ENCODE measurements at places on chromosomes 3 and 15.

DNA sequence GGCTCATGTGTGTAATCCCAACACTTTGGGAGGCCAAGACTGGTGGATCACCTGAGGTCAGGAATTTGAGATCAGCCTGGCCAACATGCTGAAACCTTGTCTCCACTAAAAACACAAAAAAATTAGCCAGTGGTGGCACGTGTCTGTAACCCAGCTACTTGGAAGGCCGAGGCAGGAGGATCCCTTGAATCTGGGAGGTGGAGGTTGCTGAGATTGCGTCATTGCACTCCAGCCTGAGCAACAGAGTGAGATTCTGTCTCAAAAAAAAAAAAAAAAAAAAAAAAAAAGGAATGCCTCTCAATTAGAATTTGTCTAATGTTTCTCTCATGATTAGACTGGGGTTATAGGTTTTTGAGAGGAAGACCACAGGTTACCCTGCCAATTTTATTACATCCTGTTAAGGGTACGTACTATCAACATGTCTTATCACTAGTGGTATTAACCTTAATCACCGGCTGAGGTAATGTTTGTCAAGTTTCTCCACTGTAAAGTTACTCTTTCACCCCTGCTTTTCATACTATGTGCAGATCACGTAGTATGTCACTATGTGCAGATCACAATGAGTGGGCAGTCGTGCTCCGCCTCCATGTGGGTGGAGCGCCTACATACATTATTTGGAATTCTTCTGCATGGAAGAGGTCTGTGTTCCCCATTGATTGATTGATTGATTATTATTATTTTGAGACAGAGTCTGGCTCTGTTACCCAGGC lies 6.2 kb upstream of the RPAP1 start:
- no peak for DNase-seq

GRCh38 chr15:48802867-48803266 lies 8.0 kb downstream of the CEP152 start:
- no peak for DNase-seq

GRCh38 chr3:186094696-186095425 lies 14.0 kb downstream of the ETV5 start:
- DNase-seq: no peak

DNA sequence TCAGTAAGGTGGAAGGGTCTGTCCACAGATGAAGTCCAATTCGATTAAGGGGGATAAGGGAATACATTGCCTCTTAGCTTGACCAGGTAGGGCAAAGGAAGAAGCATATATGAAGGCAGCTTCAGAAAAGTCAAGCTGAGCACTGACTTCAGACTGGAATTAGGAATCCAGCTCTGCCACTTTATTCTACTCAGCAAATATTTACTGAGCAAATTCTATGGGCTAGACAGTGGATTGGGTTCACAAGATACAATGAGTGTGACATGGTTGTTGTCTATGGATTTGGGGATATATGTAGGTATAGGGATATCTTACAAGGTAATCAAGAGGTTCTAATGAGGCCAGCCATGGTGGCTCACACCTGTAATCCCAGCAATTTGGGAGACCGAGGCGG lies 526 bp downstream of the ADIPOQ start:
- DNase-seq: no peak

GRCh38 chr3:100230710-100231109 lies 30.1 kb upstream of the TBC1D23 start:
- no peak for DNase-seq

DNA sequence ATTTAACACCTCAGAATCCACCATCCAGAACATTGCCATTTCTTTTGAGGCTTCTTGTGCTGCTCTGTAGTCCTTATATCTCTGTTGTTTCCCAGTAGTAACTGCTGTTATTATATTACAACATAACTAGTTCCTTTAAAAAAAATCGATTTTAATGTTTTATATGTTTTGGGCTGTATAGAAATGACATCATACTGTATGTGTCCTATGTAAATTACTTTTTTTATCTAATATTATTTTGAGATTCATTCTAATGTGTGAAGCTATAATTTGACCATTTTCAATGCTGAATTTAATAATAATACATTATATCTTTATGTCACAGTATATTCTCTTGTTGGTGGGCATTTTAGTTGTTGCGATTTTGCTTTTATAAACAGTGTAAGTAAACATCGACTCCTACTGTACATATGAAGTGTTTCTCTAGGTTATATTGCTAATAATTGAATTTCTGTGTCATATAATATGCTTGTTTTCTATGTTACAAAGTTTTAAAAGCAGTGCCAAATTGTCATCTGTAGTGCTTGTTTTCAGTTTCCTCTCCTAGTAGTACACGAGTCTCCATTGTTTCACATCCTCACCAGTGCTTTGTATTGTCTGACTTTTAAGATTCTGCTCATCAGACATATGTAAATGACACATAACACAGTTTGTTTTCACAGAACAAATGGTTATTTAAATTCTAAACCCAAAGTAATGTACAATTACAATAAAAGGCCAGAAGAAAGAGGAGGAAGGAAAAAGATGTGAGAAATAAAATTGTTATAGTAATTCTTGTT lies 172.0 kb upstream of the LRRFIP2 start:
- DNase-seq: no peak

DNA sequence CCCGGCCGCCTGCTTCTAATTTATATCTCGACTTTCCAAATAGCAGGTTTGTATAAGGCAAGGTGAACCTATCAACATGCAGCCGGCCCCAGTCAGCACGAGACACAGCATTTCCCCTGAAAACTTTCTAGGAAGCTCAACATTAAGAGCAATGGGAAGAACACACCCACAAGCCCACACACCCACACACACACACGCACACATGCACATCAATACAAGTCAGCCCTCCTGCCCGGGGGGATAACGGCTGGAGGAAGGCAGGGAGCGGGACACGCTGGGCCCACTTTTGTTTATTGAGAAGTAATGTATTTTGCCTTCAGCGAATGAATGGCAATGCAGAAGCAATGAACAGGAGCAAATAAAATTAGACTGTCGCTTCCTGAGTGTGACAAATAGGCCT lies 83.5 kb downstream of the PCSK6 start:
- no peak for DNase-seq

- no peak for DNase-seq
These were observed 2.8 kb upstream of the TOPAZ1 start for GRCh38 chr3:44238889-44239288.

DNA sequence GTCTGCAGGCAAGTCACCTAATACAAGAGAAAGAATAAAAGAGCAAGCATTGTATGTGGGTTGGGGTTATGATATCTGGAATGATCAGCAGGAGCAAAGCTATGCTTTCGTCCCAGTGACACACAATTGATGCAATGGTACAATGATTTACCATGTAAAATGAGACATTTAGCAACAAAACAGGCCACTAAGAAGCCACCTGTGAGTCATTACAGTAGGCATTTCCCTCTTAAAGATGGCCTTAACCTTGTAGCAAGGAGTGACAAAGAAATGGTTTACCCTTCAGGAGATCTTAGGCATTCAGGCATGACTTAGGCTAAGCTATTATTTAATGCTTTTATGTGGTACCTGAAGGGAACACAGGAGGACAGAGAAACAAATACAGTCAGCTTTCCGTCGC lies 373.3 kb upstream of the RBMS3 start:
- DNase-seq: no peak

- no peak for DNase-seq
These were observed 606.7 kb downstream of the PDCD6IP start for GRCh38 chr3:34405159-34405558.

- DNase-seq: no peak
These were observed 413.8 kb upstream of the CCDC54 start for GRCh38 chr3:106963442-106963841.

- DNase-seq: no peak
These were observed 37.7 kb upstream of the KLHL25 start for GRCh38 chr15:85832394-85832793.

DNA sequence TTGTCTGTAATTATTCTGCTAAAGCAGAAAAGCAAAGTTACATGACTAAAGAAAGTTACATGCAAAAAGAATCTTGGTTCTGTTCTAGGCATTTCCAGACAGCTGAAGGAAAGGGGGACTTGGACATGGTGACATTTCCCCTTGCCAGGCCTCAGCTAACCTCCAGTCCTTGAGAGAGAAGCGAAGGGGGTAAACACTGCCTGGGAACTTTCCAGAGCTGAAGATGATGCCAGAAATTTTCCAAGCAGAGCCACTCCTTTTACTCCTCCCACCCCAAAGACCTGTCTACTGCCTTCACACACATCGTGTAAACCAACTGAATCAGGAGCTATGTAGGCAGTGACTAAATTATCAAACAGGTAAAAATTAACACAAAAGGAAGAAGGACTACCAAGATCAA lies 5.4 kb downstream of the MEX3B start:
- DNase-seq: no peak

DNA sequence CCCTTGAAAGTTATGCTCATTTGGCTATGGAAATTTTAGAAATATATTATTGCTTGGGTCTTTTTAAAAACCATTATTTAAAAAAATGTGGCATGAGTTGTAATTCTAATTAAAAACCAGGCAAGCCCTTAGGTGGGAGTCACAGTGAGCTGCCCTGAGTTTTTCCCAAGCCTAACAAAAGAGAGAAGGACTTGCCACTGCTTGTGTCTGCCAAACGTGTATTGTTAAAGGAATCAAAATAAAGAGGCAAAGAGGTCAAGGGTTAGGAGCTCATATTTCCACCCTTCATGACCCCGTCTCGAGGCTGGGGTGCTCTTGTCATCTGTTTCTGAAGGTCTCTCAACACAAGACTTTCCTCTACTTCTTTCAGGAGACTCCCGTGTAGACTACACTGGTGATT lies 321.1 kb downstream of the ZIC1 start:
- no peak for DNase-seq

- no peak for DNase-seq
These were observed 48.5 kb downstream of the HERC2 start for GRCh38 chr15:28273468-28273867.

DNA sequence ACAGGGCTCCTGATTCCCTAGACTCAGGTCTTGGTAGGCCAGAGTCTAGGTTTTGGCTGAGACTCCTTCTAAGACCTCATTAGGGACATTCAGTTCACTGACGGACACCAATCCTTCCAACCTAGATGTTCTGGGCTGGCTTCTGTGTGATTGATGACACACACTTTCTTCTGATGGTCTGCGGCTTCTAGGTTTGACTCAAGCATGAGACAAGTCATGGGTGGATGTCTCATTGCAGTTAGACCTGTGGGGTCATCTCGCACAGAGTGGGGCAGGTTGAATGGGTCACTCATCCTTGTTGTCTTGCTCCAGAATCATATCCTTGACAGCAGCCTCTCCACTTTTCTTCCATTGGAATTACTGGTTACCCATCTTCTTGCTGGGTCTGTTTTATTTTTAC lies 35.8 kb downstream of the ARNT2 start:
- DNase-seq: no peak

GRCh38 chr3:148755570-148755969 lies 57.9 kb downstream of the AGTR1 start:
- no peak for DNase-seq

GRCh38 chr3:107581230-107581629 lies 58.5 kb downstream of the BBX start:
- DNase-seq: no peak

- DNase-seq: no peak
These were observed 324.9 kb upstream of the COL8A1 start for GRCh38 chr3:99313485-99313884.

GRCh38 chr15:27210176-27210575 lies 239.2 kb downstream of the GABRG3 start:
- DNase-seq: no peak

- no peak for DNase-seq
These were observed 3.2 kb upstream of the SENP2 start for GRCh38 chr3:185582871-185583270.

DNA sequence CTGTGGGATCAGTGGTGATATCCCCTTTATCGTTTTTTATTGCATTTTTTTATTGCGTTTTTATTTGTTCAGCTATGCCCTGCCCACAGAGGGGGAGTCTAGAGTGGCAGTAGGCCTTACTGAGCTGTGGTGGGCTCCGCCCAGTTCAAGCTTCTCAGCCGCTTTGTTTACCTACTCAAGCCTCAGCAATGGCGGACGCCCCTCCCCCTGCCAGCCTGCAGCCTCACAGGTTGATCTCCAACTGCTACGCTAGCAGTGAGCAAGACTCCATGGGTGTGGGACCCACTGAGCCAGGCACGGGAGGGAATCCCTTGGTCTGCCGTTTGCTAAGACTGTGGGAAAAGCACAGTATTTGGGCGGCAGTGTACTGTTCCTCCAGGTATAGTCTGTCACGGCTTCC lies 500.6 kb upstream of the MCTP2 start:
- no peak for DNase-seq

- no peak for DNase-seq
These were observed 162.3 kb downstream of the TUSC7 start for GRCh38 chr3:116871905-116872304.

- DNase-seq: no peak
These were observed 241.6 kb downstream of the KCNMB2 start for GRCh38 chr3:178777718-178778411.

GRCh38 chr3:71502066-71502625 lies 81.4 kb downstream of the FOXP1 start:
- DNase-seq: no peak

GRCh38 chr3:7309641-7310102 lies 448.8 kb downstream of the GRM7 start:
- DNase-seq: no peak

DNA sequence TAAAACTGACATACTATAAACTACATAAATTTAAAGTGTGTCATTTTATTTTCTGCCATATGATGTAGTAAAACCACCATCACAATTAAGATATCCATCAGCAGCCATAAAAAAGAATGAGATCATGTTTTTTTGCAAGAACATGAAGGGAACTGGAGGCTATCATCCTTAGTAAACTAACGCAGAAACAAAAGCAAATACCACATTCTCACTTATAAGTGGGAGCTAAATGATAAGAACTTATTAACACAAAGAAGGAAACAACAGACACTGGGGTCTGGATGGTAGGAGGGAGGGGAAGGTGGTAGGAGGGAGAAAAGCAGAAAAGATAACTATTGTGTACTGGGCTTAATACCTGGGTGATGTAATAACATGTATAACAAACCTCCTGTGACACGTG lies 24.6 kb downstream of the CCDC14 start:
- DNase-seq: no peak

- DNase-seq: no peak
These were observed 38.3 kb upstream of the IL12A start for GRCh38 chr3:159950156-159950898.

DNA sequence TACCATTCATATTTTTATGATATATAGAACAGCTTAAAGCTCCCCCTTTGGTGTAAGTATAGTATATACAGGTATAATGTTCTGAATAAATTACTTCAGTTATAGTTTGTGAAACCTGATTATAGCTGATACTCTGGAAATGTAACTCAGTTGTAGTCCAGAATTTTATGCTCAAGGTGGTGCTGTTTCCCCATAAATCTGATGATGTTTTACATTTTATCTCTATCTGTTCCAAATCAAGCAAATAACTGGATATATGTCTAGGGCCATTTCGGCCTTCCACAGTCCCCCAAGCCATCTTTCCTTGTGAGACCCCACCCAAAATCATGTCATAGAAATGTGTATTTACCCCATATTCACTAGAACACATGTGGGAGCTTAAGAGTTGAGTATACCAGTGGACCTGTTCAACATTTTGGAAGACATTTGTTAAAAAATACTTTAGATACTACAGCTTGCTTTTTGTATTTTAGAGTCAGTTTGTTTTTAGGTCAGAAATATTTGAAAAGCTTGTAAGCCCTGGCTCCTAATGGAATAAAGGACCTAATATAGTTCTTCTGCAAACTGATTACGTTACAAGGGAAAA lies 107.1 kb downstream of the ATG7 start:
- no peak for DNase-seq

- DNase-seq: no peak
These were observed 107.0 kb downstream of the TCF12 start for GRCh38 chr15:57025264-57025926.

All from NCI-H1436 (cell line).